ENCODE measurements at places on chromosomes 2 and 18. TPM values are rescaled to one million over a fixed set of nuclear protein-coding genes. Genes with fewer than 3 reads are reported as not detected.

DNA sequence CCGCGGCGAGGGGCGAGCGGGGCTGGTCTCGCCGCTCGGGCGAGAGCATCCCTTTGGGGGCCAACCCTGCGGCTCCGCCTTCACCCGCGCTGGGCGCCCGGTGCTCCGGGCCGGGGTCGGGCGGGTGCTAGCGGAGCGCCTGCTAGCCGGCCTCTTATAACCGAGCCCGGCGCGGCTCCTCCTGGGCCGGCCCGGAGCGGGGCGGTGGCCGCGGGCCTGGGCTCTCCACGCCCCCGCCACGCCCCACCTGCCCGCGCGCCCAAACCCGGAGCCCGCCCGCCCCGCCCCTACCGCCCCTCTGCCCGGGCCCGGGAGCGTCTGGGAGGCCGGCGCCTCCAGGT lies at the start of gene FOXI3:
TSS of gene FOXI3 (minus strand) at position 129 of the 341 bp plus-strand sequence. CDS start 158 bp downstream, outside the sequence.
- H3K4me1 ChIP-seq = no peaks in the 10 kb centered on the region
- H3K27ac ChIP-seq = no peak within 1 kb of the TSS
- H3K36me3 ChIP-seq = no peaks in the 10 kb centered on the region
- peaks cover 14% of the 10 kb centered on the region for H3K27me3 ChIP-seq
- peak within 1 kb of the TSS; percentile 34 for H3K4me3 ChIP-seq

The SLC14A1 gene
- 5.7 TPM for total RNA-seq

- H3K4me1 ChIP-seq = no peaks in the 10 kb centered on the region
- H3K4me3 ChIP-seq = no peak overlapping the region
- H3K27me3 ChIP-seq = no peaks in the 10 kb centered on the region
- H3K27ac ChIP-seq = no peak overlapping the region
These were observed 371.3 kb downstream of the SLC4A3 start for GRCh38 chr2:219998714-219999227.

DNA sequence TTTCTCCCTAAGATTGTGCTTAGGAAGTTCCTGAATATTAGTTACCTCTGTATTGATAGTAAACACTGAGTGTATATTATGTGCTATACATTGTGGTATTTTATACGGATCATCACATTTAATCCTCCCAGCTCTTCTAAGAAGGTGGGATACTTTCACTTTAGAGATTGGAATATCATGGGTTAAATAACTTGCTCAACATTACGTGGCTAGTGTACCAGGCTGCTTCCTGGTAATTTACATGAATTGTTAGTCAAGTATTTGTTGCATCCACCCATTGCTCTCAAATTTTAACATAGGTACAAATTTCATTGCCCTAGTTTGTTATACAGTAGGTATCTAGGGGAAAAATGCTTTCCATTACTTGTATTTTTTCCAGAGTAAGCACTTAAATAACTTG lies 21.4 kb downstream of the FAM98A start:
- DNase-seq = no peak
- H3K4me1 ChIP-seq = no peaks in the 10 kb centered on the region
- H3K27ac ChIP-seq = no peak overlapping the region
- H3K27me3 ChIP-seq = no peaks in the 10 kb centered on the region
- H3K36me3 ChIP-seq = no peaks in the 10 kb centered on the region
- no peak overlapping the region for H3K4me3 ChIP-seq

DNA sequence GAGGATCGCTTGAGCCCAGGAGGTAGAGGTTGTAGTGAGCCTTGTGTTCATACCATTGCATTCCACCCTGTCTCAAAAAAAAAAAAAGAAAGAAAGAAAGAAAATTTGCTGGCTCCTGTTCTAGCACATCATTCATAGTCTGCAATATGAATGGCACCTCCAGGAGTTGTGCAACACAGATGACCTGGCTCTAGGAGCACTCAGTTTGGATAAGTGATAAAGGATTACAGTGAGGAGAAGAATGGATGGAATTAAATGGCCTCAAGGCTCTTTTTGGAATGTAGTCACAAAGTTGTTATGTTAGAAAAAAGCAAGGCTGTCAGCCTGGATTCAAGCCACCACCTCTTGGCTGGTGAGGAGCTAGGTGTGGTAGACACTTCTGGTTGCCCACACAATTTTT lies 21.5 kb upstream of the SPRED2 start:
- no peak overlapping the region for H3K4me3 ChIP-seq
- no peaks in the 10 kb centered on the region for H3K27me3 ChIP-seq
- H3K36me3 ChIP-seq = no peaks in the 10 kb centered on the region
- H3K27ac ChIP-seq = no peak overlapping the region

DNA sequence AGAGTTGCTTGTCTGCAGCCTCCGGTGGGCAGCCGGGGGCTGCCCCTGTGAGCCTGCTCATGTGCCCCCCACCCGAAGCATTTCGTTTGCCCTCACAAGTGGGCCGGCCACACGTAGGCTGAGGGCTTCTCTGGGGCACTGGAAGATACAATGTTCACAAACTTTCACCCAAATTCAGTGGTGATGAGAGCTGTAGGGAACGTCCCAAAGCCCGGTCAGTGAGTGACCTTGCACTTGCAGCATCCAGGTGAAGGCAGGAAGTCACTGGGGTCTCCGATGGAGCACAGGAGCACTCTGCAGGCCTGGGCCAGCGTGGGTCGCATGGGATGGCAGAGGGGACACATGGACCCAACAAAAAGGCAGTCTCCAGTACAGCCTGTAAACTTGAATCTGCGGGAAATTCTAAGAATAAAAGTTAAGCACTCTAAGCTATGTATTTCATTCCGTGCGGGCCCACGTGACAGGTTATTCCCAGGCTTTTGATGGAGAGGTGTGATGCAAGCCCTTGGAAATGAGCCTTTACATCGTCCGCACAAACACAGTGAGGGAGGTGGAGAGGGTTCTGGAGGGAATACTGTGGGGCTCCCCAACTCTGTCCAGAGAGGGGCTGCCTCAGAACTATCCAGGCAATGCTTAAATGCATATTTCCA lies 42.5 kb downstream of the CNGA3 start:
- H3K4me3 ChIP-seq = no peak overlapping the region
- H3K4me1 ChIP-seq = no peaks in the 10 kb centered on the region
- H3K27me3 ChIP-seq = no peaks in the 10 kb centered on the region
- H3K36me3 ChIP-seq = no peaks in the 10 kb centered on the region

GRCh38 chr2:224832207-224832606 lies 116.0 kb upstream of the CCDC195 start:
- H3K4me3 ChIP-seq = no peak overlapping the region
- no peak for DNase-seq
- no peaks in the 10 kb centered on the region for H3K4me1 ChIP-seq
- H3K27me3 ChIP-seq = no peaks in the 10 kb centered on the region
- no peaks in the 10 kb centered on the region for H3K36me3 ChIP-seq

DNA sequence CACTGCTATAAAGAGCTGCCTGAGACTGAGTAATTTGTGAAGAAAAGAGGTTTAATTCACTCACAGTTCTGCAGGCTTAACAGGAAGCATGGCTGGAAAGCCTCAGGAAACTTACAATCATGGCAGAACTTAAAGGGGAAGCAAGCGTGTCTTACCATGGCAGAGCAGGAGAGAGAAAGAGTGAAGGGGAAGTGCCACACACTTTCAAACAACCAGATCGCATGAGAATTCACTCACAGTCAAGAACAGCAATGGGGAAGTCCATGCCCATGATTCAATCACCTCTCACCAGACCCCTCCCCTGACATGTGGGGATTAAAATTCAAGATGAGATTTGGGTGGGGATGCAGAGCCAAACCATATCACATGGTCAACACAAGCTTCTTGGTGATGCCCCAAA lies 34.7 kb upstream of the CDK5R2 start:
- H3K27ac ChIP-seq = no peak overlapping the region
- H3K36me3 ChIP-seq = no peaks in the 10 kb centered on the region

- DNase-seq = no peak
- H3K4me1 ChIP-seq = no peaks in the 10 kb centered on the region
- no peaks in the 10 kb centered on the region for H3K36me3 ChIP-seq
- no peak overlapping the region for H3K4me3 ChIP-seq
These were observed 108.1 kb downstream of the MARCO start for GRCh38 chr2:119049968-119050704.

The SYT4 gene
- not detected for total RNA-seq

GRCh38 chr2:714005-714741 lies 37.0 kb upstream of the TMEM18 start:
- H3K36me3 ChIP-seq = no peaks in the 10 kb centered on the region
- no peak overlapping the region for H3K27ac ChIP-seq
- peaks cover 58% of the 10 kb centered on the region for H3K27me3 ChIP-seq
- H3K4me3 ChIP-seq = no peak overlapping the region
- DNase-seq = no peak

DNA sequence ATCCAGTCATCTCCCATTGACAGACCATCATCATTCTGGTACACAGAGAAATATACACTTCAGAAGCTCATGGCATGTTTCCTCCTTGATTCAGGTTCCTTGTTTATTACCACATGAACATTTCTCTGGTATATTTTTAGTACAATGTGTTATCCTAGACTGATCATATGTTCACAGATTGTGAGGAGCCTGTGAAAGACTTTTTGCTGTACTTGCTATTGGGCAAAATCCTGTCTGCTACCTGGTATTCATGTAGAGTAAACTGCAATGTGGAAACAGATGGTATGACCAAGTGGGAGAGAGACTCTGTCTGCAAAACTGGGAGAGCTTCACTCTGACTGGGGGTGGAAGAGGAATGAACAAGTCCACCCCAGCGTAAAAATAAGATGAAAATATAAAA lies 657.2 kb downstream of the IRS1 start:
- no peaks in the 10 kb centered on the region for H3K27me3 ChIP-seq

DNA sequence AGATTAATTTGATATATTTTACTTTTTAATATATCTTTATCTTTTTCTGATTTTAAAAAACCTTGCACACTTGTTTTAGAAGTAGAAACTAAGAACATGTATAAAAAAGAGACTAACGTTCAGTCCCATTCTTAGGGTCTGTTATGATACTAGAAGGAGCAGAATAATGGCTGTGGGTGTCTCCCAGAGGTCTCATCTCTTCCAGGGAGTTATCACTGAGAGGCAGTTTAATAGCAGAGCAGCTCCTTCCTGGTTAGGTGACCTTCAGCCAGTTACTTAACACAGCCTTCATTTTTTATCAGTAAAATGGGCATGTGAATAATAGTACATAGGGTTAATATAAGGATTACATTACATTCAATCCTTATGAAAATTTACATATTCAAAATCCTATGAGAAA lies 40.6 kb downstream of the FBXO48 start:
- no peaks in the 10 kb centered on the region for H3K36me3 ChIP-seq
- no peak for DNase-seq
- no peak overlapping the region for H3K27ac ChIP-seq
- no peak overlapping the region for H3K4me3 ChIP-seq

The FRZB gene
- total RNA-seq = 2.8 TPM

- no peak overlapping the region for H3K4me3 ChIP-seq
- no peaks in the 10 kb centered on the region for H3K4me1 ChIP-seq
- H3K27me3 ChIP-seq = no peaks in the 10 kb centered on the region
- peaks cover 54% of the 10 kb centered on the region for H3K36me3 ChIP-seq
These were observed 45.0 kb downstream of the FAP start for GRCh38 chr2:162198239-162198638.

GRCh38 chr18:28657961-28658360 lies 481.0 kb upstream of the CDH2 start:
- H3K27me3 ChIP-seq = no peaks in the 10 kb centered on the region
- no peak for DNase-seq
- H3K36me3 ChIP-seq = no peaks in the 10 kb centered on the region

DNA sequence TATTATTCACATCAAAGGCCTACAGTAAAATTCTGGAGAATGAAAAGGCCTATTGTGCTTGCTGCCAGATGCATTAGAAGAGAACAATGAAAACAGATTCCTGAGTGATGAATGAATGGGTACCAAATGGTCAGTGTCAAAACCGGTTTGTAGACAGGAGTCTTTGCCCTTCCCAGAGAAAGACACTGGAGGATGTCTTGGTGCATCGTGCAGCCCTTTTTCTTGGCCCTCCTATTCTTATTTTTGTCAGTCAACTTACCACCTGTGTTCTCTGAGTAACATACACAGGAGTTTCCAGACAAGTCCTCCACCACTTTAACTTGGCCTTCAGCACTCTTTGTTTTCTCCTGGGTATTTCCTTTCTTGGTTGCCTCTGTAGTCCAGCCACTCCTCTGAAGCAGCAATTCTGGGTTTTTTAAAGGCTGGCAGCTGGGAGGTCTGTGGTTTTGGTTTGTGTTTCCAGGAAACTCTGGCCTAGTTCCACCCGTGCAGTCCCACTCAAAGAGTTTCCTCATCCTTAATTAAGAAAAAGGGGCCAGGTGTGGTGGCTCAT lies 29.4 kb downstream of the PSTPIP2 start:
- H3K4me3 ChIP-seq = no peak overlapping the region
- no peak for DNase-seq
- H3K4me1 ChIP-seq = no peaks in the 10 kb centered on the region
- no peaks in the 10 kb centered on the region for H3K36me3 ChIP-seq
- no peak overlapping the region for H3K27ac ChIP-seq
- no peaks in the 10 kb centered on the region for H3K27me3 ChIP-seq

GRCh38 chr2:31429759-31430438 lies 15.4 kb upstream of the XDH start:
- no peak overlapping the region for H3K4me3 ChIP-seq
- no peak overlapping the region for H3K27ac ChIP-seq
- no peaks in the 10 kb centered on the region for H3K27me3 ChIP-seq
- no peak for DNase-seq
- no peaks in the 10 kb centered on the region for H3K36me3 ChIP-seq

GRCh38 chr18:50287028-50287440 lies 458 bp downstream of the CXXC1 start:
- no peaks in the 10 kb centered on the region for H3K27me3 ChIP-seq
- H3K4me1 ChIP-seq = peaks cover 4% of the 10 kb centered on the region
- peak overlapping the region; percentile 82 for H3K27ac ChIP-seq
- DNase-seq = no peak
- peak overlapping the region; percentile 86 for H3K4me3 ChIP-seq

DNA sequence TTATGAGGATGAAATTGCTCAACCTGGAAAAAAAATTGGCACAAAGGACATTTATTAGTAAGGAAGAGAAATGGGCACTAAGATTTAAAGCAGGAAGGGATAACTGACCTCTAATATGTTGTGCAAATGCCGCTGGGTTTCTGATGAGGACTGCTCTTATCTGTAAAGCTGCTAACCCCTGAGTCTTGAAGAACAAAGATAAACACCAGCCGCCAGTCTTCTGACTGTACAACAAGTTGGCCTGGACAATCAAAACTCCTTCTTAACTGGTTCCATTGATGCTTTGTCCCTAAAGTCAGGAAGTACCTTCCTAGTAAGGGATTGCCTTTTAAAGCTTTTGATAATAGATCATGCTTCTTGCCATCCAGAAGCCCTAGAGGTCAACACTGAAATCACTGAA lies 301.8 kb downstream of the TRIB2 start:
- DNase-seq = no peak
- no peak overlapping the region for H3K4me3 ChIP-seq
- peaks cover 10% of the 10 kb centered on the region for H3K4me1 ChIP-seq
- H3K27me3 ChIP-seq = no peaks in the 10 kb centered on the region
- no peak overlapping the region for H3K27ac ChIP-seq
- H3K36me3 ChIP-seq = no peaks in the 10 kb centered on the region

The LTBP1 gene
- total RNA-seq = 95.2 TPM

- DNase-seq = no peak
- H3K27ac ChIP-seq = no peak overlapping the region
- no peaks in the 10 kb centered on the region for H3K4me1 ChIP-seq
- H3K27me3 ChIP-seq = no peaks in the 10 kb centered on the region
These were observed 35.1 kb downstream of the CCBE1 start for GRCh38 chr18:59661891-59662701.

Measured in heart right ventricle (tissue), 16 donors.